ENCODE measurements at places on chromosomes 6 and 20.

DNA sequence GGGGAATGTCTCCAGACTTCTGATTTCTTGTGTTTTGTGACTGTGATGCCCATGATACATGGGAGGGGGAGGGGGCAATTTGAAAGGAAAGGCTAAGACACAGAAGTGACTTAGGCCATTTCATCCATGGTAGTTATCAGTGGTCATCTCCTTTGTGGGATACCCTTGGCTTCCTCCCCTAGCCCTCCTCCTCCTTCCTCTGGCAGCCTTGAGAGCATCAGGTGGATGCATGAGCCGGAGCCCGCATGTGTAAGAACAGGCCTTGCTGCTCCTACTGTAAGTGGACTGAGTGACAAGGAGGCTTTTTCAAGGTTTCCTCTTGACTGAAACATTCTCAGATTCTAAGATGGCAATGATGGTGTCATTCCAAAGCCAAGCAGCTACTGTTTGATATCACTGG, 874 bp downstream of the CD83 start:
- DNase-seq: no peak

DNA sequence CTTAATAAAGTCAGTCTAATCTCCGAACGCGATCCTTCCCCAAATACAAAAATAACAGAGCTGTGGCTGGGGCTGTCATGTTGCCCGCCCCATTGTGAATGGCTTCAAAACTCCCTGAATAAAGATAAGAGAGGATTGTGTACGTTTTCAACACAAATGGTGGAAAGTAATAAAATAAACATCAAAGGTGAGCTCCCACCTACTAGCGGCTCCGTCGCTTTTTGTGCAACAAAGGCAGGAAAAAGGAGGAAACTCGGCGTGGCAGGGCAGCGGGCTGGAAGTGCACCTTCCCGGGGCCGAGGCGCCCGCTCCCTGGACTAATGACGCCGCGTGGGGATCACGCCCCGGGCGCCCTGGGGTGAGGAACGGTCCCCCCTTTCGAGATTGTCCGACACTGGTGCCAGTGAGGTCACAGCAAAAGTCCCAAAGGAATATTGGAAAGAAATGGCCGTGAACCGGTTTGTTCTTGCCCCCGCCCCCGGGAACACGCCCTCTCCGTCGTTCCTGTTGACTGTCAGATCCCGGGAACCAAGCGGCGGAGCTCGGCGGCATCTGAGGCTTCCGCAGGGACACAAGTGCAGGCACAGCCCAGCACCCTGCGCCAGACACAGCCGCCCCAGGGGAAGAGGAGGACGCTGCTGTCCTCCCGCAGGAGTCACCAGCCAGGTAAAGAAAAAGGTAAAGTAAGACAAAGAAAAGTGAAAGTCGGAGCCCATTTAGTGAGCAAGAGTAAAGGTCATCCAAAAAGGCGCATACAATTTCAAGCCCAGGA, 1.1 kb upstream of the FOXQ1 start:
- DNase-seq: no peak

GRCh38 chr20:17438436-17439039, 92.6 kb downstream of the BFSP1 start:
- no peak for DNase-seq

GRCh38 chr6:40128127-40128526, 193.9 kb upstream of the MOCS1 start:
- no peak for DNase-seq

GRCh38 chr6:33073431-33073871, at the start of gene HLA-DPA1:
Gene HLA-DPA1, minus strand, starts transcription at chr6:33073649.
- DNase-seq: no peak

- no peak for DNase-seq
These were observed 20.4 kb downstream of the SNPH start for GRCh38 chr20:1286267-1287024.

DNA sequence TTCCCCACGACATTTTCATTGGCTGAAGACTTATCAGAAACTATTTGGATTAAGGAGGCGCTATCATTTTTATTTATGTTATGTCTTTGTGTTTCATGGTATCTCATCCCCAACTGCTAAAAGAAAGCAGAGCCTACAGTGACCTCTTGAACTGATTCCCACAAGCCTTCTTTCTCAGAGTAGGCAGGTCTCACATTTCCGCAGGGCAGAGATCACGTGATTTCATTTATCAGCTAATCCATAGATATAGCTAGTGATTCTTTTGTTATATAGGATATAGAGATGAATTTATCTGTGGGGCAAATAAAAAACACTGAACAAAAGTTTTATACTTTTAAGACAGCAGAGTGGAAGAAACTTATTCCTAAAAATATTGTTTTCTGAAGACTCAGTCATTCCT, 25.0 kb upstream of the POPDC3 start:
- no peak for DNase-seq

GRCh38 chr6:3856576-3856975, 7.4 kb downstream of the FAM50B start:
- DNase-seq: no peak

DNA sequence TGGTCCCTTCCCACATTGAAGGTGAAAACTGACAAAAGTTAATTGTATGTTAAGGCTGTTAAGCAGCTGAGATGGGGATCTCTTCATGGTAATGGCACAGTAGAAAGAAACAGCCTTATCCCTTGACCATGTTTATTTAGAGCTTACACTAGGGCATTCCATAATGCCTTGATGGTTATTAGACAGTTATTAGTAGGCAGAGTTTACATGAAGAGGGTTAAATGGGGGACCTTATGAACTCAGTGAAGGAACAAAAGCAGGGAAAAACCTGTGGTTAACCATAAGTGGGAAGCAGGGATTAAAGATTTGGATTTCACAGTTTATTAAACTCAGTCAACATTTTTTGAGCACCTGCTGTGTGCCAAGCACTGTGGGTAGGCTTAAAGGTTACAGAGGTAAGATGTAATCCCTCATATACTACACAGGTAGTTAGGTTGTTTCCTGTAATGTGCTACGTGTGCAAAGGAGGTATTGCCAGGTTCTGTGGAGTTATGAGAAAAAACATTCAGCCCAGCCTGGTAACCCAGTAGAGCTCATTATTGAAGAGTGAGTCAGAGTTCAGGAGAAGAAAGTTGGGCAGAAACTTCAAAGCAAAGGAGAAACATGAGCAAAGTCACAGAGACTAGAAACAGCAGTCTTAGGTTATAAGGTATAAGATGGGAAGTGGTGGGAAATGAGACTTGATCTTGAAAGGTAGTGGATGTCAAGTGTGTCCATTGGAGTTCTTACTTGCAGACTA, 32.3 kb upstream of the GNRH2 start:
- DNase-seq: no peak

DNA sequence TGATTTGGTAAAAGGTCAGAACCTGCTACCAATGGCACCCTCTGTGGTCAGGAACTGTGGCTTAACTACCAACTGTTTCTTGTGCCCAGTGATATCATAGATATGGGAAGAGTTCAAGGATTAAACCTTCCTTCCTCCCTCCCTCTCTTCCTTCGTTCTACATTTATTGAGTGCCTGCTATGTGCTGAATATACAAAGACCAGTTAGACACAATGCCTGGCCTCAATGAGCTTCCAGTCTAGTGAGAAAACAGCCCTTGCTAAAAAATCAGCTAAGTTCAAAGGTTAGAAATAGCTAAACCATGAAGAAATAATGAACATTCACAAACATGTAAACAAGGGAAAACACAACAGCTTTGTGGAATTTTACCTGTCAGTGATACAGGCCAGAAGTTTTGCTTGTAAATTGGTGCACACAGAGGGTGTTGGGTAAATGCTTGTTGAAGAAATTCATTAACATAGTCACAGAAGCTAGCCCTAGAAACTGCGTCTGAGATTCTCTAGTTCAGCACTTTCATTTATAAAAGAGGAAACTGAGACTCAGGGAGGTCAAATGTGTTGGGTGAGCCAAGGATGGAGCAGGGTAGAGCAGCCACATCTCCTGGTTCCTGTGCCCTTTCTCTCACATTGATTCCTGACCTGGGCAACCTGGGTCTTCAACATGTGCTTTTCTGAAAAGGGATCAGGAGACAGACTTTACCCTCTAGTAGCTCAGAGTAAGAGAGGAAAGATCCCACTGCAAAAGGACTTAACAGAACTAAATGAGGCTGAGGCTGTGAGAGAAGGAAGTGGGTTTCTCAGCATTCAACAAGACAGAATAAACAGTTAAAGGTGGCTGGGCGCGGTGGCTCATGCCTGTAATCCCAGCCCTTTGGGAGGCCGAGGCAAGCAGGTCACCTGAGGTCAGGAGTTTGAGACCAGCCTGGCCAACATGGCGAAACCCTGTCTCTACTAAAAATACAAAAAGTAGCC, 14.4 kb upstream of the FOXO3 start:
- DNase-seq: no peak

- no peak for DNase-seq
These were observed 26.9 kb downstream of the DDX27 start for GRCh38 chr20:49245921-49246740.

DNA sequence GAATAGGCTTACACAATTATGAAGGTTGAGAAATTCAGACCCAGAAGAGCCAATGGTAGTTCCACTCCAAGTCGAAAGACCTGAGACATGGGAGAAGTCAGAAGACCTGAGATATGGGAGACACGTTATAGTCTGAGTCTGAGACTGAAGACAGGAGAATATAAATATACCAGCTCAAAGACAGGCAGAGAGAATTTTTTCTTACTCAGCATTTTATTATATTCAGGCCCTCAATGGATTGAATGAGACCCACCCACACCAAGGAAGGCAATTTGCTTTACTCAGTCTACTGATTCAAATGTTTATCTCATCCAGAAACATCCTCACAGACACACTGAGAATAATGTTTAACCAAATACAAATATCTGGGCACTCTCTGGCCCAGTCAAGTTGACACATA, 693.5 kb downstream of the HDGFL1 start:
- no peak for DNase-seq

DNA sequence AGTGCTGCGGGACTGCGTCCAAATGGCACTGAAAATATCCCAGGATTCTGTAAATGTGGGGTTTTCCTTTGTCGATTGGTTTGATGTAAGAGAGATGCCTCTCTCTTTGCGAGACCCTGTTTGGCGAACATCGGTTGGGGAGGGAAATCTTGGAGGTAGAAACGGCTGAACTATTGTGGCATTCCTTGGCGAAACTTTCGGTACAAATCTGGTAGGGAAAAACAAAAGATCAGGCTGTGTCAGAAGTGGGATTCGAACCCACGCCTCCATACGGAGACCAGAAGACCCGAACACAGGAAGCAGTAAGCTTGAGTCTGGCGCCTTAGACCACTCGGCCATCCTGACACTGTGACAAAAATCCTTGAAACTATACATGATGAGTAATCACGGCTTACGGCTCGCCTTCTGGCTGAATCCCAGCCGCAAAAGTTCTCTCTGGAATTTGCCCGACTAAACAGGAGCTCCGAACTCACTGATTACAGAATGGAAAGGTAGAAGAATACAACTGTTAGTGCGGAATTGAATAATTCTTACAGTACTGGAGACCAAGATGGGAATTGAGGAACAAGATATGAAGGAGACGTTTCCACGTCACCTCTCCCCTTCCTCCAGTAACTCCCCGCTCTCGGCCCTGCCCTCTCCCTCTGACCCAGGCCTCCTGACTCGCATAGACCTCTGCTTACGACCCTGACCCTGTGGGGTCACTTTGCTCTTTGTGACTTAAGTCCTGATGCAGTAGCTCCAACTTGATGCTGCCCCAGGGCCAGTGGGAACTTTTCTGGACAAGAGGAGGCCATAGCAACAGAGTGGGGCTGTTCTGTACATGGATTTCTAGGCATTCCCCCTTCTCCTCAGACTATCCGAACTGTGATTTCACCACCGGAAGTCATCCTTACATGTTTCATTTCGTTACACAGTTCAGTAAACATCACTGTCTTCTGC, 132.8 kb upstream of the ZNF184 start:
- no peak for DNase-seq

- no peak for DNase-seq
These were observed 216.2 kb upstream of the PRSS16 start for GRCh38 chr6:27031302-27031701.

DNA sequence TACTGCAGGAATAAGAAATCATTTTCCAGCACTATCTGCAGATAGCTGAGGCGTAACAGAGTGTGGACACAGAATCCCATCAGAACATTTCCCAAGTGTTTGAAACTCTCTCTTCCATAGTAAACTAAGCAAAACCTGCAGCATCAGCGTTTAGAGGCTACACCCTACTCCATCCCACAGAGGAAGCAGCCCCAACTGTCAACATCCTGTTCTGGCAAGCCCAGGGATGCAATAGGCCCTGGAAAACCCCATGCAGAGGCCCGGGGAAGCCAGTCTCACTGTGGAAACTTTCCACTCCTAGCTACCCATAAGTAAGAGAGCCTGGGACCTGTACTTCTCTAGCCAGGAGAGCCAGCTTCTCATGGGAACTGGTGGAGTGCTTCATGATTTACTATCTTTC, 129.4 kb downstream of the LY86 start:
- no peak for DNase-seq

GRCh38 chr6:154792761-154793160, 59.5 kb downstream of the SCAF8 start:
- DNase-seq: no peak

- DNase-seq: no peak
These were observed 207.0 kb downstream of the THBS2 start for GRCh38 chr6:169046483-169047192.

GRCh38 chr6:142331075-142331551, 29.3 kb downstream of the ADGRG6 start:
- DNase-seq: no peak

GRCh38 chr6:107730683-107731314, 93.3 kb downstream of the SCML4 start:
- DNase-seq: no peak

GRCh38 chr6:11227698-11228097, 4.8 kb downstream of the NEDD9 start:
- DNase-seq: no peak

DNA sequence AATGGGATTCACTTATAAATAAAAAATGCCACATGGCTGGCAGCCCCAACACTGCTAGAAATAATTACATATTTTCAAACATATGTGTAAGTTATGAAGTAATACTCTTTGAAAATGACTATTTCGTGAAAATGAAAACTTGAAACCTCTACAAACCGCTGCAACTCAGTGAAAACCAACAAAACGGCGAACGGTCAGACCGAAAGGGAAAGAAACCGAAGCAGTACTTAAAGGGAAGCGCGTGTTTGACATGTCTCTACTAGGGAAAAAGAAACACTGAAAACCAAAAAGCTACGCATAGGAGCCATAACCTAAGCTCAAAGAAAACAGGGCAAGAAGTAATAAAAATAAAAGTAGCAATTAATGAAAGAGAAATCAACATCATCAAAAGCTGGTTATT, 121.0 kb upstream of the GGTLC1 start:
- DNase-seq: no peak

DNA sequence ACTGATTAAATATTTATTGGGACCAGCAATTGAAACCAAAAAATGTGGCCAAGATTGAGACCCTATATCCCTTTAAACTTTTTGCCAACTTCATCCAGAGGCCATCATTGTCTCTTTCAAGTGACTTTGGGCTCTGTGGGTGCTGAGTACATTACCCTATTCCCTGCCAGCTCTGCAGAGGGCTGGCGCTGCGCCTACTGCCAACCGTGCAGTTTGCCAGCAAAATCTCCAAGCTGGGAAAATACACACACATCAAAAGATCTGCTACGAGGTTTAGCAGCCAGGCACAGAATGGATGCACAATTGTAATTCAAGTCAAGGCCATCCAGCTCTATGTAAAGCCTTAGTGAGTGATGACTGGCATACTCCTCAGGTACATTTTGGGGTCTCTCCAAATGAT, 125.0 kb downstream of the CBLN4 start:
- DNase-seq: no peak

GRCh38 chr20:44455126-44455525, 20.5 kb upstream of the TTPAL start:
- no peak for DNase-seq
